ENCODE measurements at places on chromosomes 11 and 22.

GRCh38 chr11:106082096-106082495 lies 4.6 kb downstream of the AASDHPPT start:
- no peak for DNase-seq

DNA sequence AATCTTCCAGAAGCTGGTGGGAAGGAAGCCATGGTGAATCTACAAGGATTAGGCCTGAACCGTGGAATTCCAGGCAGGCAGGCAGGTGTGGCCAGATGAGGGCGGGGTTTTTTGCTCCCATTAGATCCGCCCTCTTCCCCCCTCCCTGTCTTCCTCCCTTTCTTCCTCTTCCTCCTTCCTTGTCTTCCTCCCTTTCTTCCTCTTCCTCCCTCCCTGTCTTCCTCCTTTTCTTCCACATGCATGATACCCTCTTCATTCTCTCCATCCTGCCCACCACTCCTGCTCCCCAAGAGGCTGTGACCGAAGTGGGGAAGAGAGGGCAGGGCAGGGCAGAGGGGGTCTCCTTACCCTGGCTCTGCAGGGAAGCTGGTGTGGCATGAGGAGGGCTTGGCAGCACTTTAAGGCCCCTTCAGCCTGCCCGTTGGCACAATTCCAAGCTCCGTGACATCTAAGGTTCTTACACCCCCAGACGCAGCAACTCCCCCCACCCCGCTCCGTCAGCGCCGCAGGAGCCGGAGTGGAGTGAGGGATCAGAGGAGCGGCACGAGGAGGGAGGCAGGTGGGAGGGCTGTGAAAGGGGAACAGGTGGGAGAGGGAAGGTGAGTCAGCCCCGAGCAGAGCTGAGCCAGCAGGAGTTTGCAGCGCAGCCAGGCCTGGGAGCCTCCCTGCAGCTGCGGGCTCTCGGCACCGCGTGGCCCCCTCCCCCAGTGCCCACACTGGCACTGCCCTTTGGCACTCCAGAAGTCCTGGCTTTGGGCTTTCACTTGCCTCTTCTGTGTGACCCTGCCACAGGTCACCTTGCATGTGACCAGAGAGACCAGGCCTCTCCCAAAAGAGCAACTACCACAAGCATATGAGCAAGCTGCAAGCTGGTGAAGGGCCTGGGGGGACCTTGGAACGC lies 32.1 kb downstream of the KCNJ4 start:
- no peak for DNase-seq

DNA sequence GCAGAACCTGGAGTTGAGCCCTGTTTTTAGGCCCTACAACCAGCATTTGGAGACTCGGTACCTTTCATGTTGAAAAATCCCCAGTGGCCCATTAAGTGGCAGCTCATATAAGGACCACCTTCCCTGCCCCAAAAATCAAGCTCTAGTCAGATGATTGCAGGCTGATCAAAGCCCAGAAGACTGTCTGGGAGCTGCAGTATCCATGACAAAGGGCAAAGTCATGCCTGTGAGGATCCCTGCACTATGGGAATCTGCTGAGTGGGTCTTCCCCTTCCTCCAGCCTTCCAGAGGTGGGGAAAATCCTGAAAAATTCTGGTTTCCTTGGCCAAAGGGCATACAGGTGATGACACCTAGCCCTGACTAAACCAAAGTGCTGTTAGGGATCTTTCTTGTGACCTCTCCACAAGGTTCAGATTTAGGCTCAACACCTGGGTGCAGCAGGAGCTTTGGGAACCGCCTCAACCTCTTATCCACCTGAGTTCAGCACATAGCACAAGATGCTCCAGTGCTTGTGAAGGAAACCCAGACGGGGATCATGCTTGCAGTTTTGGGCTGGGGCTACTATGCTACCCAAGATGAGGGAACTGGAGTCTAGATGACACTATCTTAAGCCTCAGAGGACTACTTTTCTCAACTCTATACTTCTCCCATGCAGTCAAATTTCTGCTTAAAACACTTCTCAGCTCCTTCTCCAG lies 1.2 kb upstream of the TRIM3 start:
- no peak for DNase-seq

GRCh38 chr11:16784097-16784496 lies 45.6 kb downstream of the C11orf58 start:
- no peak for DNase-seq

GRCh38 chr11:44236296-44236695 lies 73.6 kb downstream of the ALX4 start:
- no peak for DNase-seq

- DNase-seq = no peak
Measured at GRCh38 chr11:1502168-1502953, 15.8 kb upstream of the MOB2 start.

DNA sequence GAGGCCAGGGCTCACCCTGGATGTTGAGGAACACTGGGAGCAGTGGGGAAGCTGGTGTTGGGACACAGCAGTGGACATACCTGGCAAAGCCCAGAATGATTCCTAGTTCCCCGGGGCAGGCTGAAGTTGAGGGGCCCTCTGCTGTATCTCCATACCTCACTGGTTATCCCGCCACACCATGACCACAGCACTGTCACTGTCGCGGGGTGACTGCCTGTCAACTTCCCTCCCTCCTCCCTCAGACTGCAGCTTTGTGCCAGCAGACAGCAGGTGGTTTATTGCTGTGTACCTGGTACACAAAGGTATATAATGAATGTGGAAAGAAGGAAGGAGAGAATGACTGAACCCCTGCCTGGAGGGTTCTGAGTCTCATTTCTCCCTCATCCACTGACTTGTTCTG lies 318.7 kb downstream of the TMEM135 start:
- no peak for DNase-seq

Data from breast epithelium (tissue), 4 donors.